Activated CD4-positive, alpha-beta T cell treated with anti-CD3 and anti-CD28 coated beads, Interleukin-2, amount 10 ng/mL, durations not matched to agents 24 days and 14 days (primary cell): ENCODE measurements at places on chromosomes 6 and 20. TPM values are rescaled to one million over a fixed set of nuclear protein-coding genes. Genes with fewer than 3 reads are reported as not detected.

SOX12 gene
- 11.0 and 11.2 TPM in 2 replicates for total RNA-seq

DNA sequence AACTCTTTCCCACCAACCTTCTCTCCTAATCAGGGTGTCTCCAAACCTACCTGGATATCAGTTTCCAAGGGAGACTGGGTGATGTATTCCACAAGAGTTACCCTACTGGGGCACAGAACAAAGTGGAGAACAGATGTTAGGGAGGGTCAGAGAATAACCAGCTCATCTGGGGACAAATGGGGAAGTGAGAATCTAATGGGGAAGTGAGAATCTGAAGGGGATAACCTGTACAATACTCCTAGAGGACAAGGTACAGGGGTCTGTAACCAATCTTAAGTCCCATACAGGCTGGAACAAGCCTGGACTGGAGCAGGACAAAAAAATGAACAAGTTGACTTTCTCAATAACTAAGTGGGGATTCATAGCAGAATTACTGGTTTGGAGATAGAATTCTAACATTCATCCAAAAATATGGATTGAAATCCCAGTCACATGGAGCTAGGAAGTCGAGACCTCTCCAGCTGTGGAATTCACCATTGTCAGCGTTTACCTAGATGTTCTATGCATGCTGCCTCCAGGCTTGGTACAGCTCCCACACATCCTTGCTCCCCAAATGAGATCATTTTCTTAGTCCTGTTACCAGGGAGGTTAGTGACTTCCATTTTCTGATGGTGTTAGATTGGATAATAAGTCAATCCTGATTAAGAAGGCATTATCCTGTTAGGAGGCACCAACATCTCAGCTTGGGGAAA, 214.8 kb upstream of the MOCS1 start:
- peaks cover 2% of the 10 kb centered on the region for H3K27me3 ChIP-seq
- H3K4me3 ChIP-seq = no peak overlapping the region
- no peak for DNase-seq
- H3K27ac ChIP-seq = no peak overlapping the region
- no peaks in the 10 kb centered on the region for H3K4me1 ChIP-seq

NRM gene
- total RNA-seq = 20.2 and 20.5 TPM in 2 replicates

GRCh38 chr20:36091561-36092397, 62.8 kb upstream of the EPB41L1 start:
- H3K27me3 ChIP-seq = peaks cover 53% of the 10 kb centered on the region
- peaks cover 12% of the 10 kb centered on the region for H3K4me1 ChIP-seq
- no peak overlapping the region for H3K27ac ChIP-seq
- H3K4me3 ChIP-seq = peak overlapping the region; percentile 56
- no peaks in the 10 kb centered on the region for H3K36me3 ChIP-seq

GRCh38 chr20:34415079-34415478, 52.0 kb downstream of the ITCH start:
- H3K36me3 ChIP-seq = peaks cover 42% of the 10 kb centered on the region
- peaks cover 22% of the 10 kb centered on the region for H3K4me1 ChIP-seq
- no peak overlapping the region for H3K4me3 ChIP-seq
- DNase-seq = no peak

TFAP2A gene
- total RNA-seq = not detected in 2 replicates

DNA sequence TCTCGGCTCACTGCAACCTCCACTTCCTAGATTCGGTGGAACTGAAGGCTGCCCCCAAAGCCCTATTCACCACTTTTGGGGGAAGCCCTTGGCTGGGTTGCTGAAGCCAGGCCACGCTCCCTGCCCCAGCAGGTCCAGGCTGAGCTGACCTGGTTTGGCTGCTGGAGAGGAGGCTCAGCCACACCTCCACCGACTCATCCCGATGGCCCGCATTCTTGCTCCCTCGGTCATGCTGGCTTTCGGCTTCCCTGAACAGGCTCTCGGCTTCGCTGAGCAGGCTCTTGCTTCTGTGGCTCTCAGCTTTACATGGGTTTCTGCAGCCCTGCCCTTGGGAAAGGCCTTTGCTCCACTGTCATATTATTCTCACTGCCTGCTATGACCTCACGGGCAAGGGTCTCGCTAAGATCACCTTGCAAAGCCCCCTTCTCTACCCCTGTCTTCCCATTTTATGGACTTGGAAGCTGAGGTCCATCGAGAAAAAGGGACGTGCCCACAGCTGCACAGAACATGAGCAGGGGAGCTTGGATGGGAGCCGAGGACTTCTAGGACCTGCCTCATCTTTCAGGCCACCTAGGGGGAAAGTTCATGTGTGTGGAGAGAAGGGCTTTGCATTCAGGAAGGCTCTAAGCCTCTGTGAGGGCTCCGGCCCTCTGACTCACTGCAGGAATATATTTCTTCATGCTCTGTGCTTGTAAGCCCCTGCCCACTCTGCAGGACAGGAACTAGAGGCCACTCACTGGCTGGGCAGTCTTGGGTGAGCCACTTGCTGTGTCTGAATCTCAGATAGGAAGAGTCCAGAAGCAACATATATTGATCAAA, 15.6 kb downstream of the ARHGAP40 start:
- H3K4me1 ChIP-seq = no peaks in the 10 kb centered on the region
- peaks cover 22% of the 10 kb centered on the region for H3K27me3 ChIP-seq
- H3K27ac ChIP-seq = no peak overlapping the region
- H3K36me3 ChIP-seq = no peaks in the 10 kb centered on the region
- H3K4me3 ChIP-seq = no peak overlapping the region

- no peak for DNase-seq
- peaks cover 30% of the 10 kb centered on the region for H3K4me1 ChIP-seq
- H3K27ac ChIP-seq = no peak overlapping the region
- no peaks in the 10 kb centered on the region for H3K27me3 ChIP-seq
- peaks cover 35% of the 10 kb centered on the region for H3K36me3 ChIP-seq
Measured at GRCh38 chr6:35358086-35358485, 15.7 kb downstream of the PPARD start.

GRCh38 chr6:137316626-137317025, 97.4 kb upstream of the IFNGR1 start:
- peaks cover 2% of the 10 kb centered on the region for H3K4me1 ChIP-seq
- no peaks in the 10 kb centered on the region for H3K36me3 ChIP-seq
- no peak for DNase-seq
- no peak overlapping the region for H3K4me3 ChIP-seq
- H3K27me3 ChIP-seq = peaks cover 23% of the 10 kb centered on the region

DNA sequence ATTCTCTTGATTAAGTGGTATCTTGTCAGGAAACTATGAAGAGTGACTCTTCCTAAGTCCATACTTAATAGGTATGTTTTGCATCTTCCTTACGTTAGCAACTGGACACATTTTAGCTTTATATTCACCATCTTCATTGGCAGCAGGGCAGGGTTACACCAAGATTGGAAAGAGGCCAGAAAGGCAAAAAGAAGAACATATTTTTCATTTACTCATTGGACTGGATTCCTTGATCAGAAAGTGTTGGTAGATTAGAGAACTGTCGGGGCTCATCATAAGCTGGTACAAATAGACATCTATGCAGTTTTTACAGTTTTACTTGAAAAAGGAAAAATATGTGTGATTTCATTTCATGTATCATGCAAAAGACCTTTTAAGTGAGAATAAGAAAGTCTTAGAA, 464.9 kb downstream of the LMBRD1 start:
- no peaks in the 10 kb centered on the region for H3K27me3 ChIP-seq
- no peak overlapping the region for H3K4me3 ChIP-seq
- no peak overlapping the region for H3K27ac ChIP-seq
- no peaks in the 10 kb centered on the region for H3K4me1 ChIP-seq
- DNase-seq = no peak

- peak overlapping the region; percentile 93 for H3K27ac ChIP-seq
- no peaks in the 10 kb centered on the region for H3K27me3 ChIP-seq
- H3K4me1 ChIP-seq = peaks cover 57% of the 10 kb centered on the region
- peak overlapping the region; percentile 74 for H3K4me3 ChIP-seq
- peaks cover 42% of the 10 kb centered on the region for H3K36me3 ChIP-seq
Measured at GRCh38 chr6:111844921-111845320, 28.3 kb downstream of the FYN start.

- H3K27me3 ChIP-seq = no peaks in the 10 kb centered on the region
- peaks cover 3% of the 10 kb centered on the region for H3K4me1 ChIP-seq
- DNase-seq = no peak
- H3K27ac ChIP-seq = no peak overlapping the region
Measured at GRCh38 chr6:154868143-154868594, 126.9 kb upstream of the TIAM2 start.

- DNase-seq = peak; percentile 75
- H3K4me1 ChIP-seq = peaks cover 32% of the 10 kb centered on the region
- peak overlapping the region; percentile 74 for H3K27ac ChIP-seq
- peaks cover 63% of the 10 kb centered on the region for H3K27me3 ChIP-seq
Measured at GRCh38 chr6:148761527-148762011, 14.7 kb downstream of the UST start.

DNA sequence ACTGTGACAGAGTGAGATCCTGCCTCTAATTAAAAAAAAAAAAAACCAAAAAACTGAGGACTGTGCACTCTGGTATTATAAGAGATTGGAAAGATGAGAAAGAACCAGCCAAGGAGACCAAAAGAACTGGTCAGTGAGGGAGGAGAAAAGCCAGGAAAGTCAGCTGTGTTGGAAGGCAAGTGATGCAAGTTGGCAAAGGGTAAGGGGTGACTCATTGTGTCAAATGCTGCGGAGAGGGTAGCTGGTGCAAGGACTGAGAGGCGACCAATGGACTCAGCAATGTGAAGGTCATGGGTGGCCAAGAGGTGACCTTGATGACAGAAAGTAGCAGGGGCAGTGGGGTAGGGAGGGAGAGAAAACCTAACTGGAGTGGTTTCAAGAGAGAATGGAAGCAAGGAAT, 27.4 kb upstream of the LRRN4 start:
- no peak overlapping the region for H3K4me3 ChIP-seq
- H3K27ac ChIP-seq = no peak overlapping the region
- no peaks in the 10 kb centered on the region for H3K36me3 ChIP-seq
- no peaks in the 10 kb centered on the region for H3K4me1 ChIP-seq

- H3K27ac ChIP-seq = no peak overlapping the region
- DNase-seq = no peak
- H3K4me1 ChIP-seq = no peaks in the 10 kb centered on the region
- no peak overlapping the region for H3K4me3 ChIP-seq
Measured at GRCh38 chr6:18055098-18055497, 67.4 kb downstream of the NHLRC1 start.

GRCh38 chr6:109769213-109769612, 78.1 kb downstream of the FIG4 start:
- no peak overlapping the region for H3K27ac ChIP-seq
- H3K27me3 ChIP-seq = no peaks in the 10 kb centered on the region
- peaks cover 8% of the 10 kb centered on the region for H3K36me3 ChIP-seq
- H3K4me1 ChIP-seq = peaks cover 7% of the 10 kb centered on the region

DNA sequence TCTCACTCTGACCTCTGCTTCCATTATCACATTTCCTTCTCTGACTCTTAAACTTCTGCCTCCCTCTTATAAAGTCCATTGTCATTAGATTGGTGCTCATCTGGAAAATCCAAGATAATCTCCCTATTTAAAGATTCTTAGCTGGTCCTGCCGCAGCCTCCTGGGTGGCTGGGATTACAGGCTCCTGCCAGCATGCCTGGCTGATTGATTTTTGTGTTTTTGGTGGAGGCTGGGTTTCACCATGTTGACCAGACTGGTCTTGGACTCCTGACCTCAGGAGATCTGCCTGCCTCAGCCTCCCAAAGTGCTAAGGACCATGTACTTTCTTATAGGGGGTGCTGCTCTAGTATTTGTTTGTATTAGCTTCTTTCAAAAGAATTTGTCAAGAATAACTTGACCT, 5.3 kb upstream of the RPF2 start:
- H3K27me3 ChIP-seq = no peaks in the 10 kb centered on the region
- H3K27ac ChIP-seq = no peak overlapping the region
- peaks cover 14% of the 10 kb centered on the region for H3K36me3 ChIP-seq

GRCh38 chr20:38975539-38976120, 13.5 kb downstream of the DHX35 start:
- DNase-seq = no peak
- H3K27ac ChIP-seq = no peak overlapping the region
- peaks cover 7% of the 10 kb centered on the region for H3K4me1 ChIP-seq
- no peaks in the 10 kb centered on the region for H3K27me3 ChIP-seq
- no peak overlapping the region for H3K4me3 ChIP-seq

SYNDIG1 gene
- not detected in 2 replicates for total RNA-seq

GRCh38 chr6:134217105-134217797, 100.7 kb downstream of the SGK1 start:
- no peak overlapping the region for H3K27ac ChIP-seq
- no peaks in the 10 kb centered on the region for H3K27me3 ChIP-seq
- no peaks in the 10 kb centered on the region for H3K36me3 ChIP-seq

DNA sequence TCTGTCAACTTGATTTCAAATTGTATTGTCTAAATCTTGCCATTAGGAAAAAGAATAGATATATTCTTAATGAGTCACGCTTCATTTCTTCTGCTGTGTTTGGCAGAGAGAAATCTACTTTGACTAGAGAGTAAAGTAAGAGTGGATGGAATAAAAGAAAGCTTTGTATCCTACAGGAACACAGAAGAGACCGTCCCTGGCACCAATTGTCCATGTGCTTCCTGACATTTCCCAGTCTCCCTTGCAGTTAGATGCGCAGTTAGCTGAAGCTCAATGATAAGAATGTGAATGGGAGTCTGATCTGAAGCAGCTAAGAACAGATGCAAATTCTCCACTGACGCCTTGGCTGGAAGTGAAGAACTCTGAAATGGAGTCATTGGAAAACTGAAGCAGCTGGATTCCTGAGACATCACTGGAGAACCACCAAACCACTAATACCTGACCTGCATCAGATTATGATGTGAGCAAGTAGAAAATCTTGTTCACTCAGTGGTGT, 528.2 kb upstream of the MARCKS start:
- DNase-seq = no peak
- H3K27ac ChIP-seq = no peak overlapping the region
- no peaks in the 10 kb centered on the region for H3K27me3 ChIP-seq
- no peaks in the 10 kb centered on the region for H3K4me1 ChIP-seq
- H3K4me3 ChIP-seq = no peak overlapping the region

DNA sequence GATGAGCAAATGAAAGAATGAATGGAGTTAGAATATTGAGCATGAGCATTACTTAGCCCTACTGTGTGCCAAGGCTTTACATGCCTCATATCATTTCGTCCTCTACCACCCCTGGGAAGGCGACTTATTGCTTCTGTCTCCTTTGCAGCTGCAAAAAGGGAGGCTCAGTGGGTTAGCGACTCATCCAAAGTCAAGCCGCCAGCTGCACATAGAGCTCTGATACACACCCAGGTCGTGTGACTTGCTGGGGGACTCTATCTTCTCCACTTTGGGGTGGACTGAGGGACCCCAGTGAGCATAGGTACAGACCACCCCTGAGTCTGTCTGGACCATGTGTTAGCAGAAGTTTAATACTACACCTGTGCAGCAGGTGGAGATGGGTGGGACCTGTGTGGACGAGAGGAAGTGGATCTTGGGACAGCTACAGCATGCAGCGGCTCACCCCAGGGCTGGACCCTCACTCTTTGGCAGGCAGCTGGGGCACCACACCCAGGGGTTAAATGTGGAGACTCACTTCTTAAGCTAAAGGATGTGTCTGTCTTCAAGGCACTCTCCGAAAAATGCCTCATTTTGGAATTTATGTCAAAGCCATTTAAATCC, 36.2 kb upstream of the ANGPT4 start:
- H3K4me1 ChIP-seq = peaks cover 2% of the 10 kb centered on the region
- H3K27me3 ChIP-seq = peaks cover 32% of the 10 kb centered on the region
- no peak overlapping the region for H3K4me3 ChIP-seq
- no peak for DNase-seq
- H3K36me3 ChIP-seq = no peaks in the 10 kb centered on the region
- no peak overlapping the region for H3K27ac ChIP-seq

ELOVL4 gene
- total RNA-seq = 0.88 and 0.89 TPM in 2 replicates

GRCh38 chr6:22214314-22214713, 82.5 kb downstream of the PRL start:
- no peak for DNase-seq
- no peaks in the 10 kb centered on the region for H3K36me3 ChIP-seq
- H3K27me3 ChIP-seq = no peaks in the 10 kb centered on the region
- no peak overlapping the region for H3K27ac ChIP-seq
